Uterine smooth muscle cell (primary cell): ENCODE measurements at places on chromosomes 16 and 17. TPM values are rescaled to one million over a fixed set of nuclear protein-coding genes. Genes with fewer than 3 reads are reported as not detected.

Gene ITGB4
- total RNA-seq = under 0.01 and 0.62 TPM in 2 replicates

Gene CCDC102A
- 12.4 and 27.4 TPM in 2 replicates for total RNA-seq

Gene HSPB9
- not detected in 2 replicates for total RNA-seq

Gene ST6GALNAC2
- total RNA-seq = 0.89 and 1.4 TPM in 2 replicates

Gene RRN3
- 37.7 and 42.4 TPM in 2 replicates for total RNA-seq

Gene TBC1D3E
- 0.11 TPM in 1 of 2 replicates, not detected in the other for total RNA-seq

Gene STH
- not detected in 2 replicates for total RNA-seq

Gene NF1
- 66.2 and 68.1 TPM in 2 replicates for total RNA-seq

Gene C16orf46
- 0.25 and 0.55 TPM in 2 replicates for total RNA-seq

Gene HOXB5
- total RNA-seq = not detected in 2 replicates

Gene SPECC1
- 13.1 and 21.2 TPM in 2 replicates for total RNA-seq

Gene DRG2
- total RNA-seq = 32.7 and 39.7 TPM in 2 replicates

Gene NAGS
- total RNA-seq = 2.9 and 6.4 TPM in 2 replicates

Gene SERPINF2
- under 0.01 TPM in 1 of 2 replicates, not detected in the other for total RNA-seq

Gene PIEZO1
- total RNA-seq = 205 and 266 TPM in 2 replicates

Gene KCNH4
- not detected in 2 replicates for total RNA-seq

Gene HEATR9
- total RNA-seq = not detected in 2 replicates

Gene GDPD3
- total RNA-seq = 0.55 and 1.1 TPM in 2 replicates

Gene HSF5
- total RNA-seq = not detected in 2 replicates

Gene THRA
- total RNA-seq = 23.6 and 38.7 TPM in 2 replicates

Gene FKBP10
- 239 and 477 TPM in 2 replicates for total RNA-seq

Gene FOXL1
- total RNA-seq = 16.2 and 36.7 TPM in 2 replicates

Gene KRT20
- 0.22 TPM in 1 of 2 replicates, not detected in the other for total RNA-seq
